CD4-positive, CD25-positive, alpha-beta regulatory T cell (primary cell): ENCODE measurements at places on chromosomes 4 and X. TPM values are rescaled to one million over a fixed set of nuclear protein-coding genes. Genes with fewer than 3 reads are reported as not detected.
A peak's percentile ranks its signal among the peaks of the same experiment; 100 is the strongest.

- no peak for DNase-seq
Observed at GRCh38 chr4:85515701-85516100, 40.8 kb downstream of the ARHGAP24 start.

GRCh38 chr4:127379499-127379898 lies 253.3 kb upstream of the INTU start:
- DNase-seq, result no peak

- DNase-seq, result no peak
Observed at GRCh38 chrX:96538104-96538725, 146.4 kb upstream of the DIAPH2 start.

DNA sequence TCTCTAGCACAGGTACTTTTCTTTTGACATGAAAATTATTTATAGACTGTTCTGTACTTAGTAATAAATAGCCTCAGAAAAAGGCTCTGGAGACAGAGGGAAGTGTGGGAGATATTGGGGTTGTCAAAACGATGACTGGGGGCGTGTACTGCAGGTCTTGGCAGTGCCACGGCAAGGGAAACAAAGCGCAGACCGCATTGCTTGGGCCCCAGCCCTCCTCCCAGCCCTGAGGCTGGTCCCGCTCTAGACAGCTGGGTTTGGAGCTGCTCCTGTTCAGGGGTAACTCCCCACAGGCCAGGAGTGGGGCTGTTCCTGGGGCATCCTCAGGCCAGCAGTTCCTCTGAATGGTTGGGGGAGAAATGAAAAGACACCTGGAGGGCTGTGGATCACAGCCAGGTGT lies 131.7 kb downstream of the RASL11B start:
- no peak for DNase-seq

GRCh38 chr4:158599150-158599549 lies 72.5 kb downstream of the C4orf46 start:
- DNase-seq, result no peak

DNA sequence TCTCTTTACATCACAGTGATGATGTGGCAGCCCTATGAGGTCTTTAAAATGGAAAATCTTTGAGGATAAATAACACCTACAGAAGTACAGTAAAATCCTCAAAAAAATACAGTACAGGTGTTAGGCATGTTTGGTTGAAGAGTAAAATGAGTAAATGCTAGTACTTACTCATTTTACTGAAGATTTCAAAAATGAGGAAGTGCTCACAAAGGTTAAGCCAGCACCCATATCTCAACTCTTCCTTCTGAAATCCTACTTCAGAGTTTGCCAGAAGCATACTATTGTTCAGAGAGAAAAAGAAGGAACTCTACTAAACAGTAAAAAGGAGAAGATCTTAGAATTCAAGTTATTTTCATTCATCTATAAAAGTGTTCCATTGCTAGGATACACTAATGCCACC lies 130.9 kb downstream of the CBR4 start:
- no peak for DNase-seq

Gene SFRP2
- total RNA-seq, result not detected

- no peak for DNase-seq
Observed at GRCh38 chr4:107449611-107450369, 270.2 kb downstream of the PAPSS1 start.

DNA sequence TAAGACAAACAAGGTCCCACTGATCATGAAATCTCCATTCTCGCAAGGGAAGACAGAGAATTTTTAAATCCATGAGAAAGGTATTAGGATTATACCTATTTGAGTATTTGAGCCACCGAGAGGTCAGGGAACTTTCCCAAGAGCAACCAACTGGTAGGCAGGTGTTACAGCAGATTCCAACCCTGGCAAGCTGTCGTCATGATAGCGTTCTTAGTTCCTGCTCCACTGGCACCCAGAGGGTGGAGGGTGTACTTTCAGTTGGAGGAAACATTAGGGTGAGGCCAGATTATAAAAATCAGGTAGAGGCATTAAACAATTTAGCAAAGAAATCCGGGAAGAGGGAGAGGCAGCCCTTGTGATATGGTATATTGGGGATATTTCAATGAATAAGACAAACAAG lies 23.3 kb downstream of the COQ2 start:
- DNase-seq, result no peak

Gene ADH1A
- not detected for total RNA-seq

- peak; percentile 45 for DNase-seq
Observed at GRCh38 chrX:24241822-24242648, 71.8 kb downstream of the SUPT20HL2 start.

Gene CXCL10
- not detected for total RNA-seq

Gene FOXR2
- total RNA-seq, result not detected

- no peak for DNase-seq
Observed at GRCh38 chr4:142036795-142037583, 400.6 kb downstream of the IL15 start.

Gene LSM6
- 16.8 TPM for total RNA-seq

DNA sequence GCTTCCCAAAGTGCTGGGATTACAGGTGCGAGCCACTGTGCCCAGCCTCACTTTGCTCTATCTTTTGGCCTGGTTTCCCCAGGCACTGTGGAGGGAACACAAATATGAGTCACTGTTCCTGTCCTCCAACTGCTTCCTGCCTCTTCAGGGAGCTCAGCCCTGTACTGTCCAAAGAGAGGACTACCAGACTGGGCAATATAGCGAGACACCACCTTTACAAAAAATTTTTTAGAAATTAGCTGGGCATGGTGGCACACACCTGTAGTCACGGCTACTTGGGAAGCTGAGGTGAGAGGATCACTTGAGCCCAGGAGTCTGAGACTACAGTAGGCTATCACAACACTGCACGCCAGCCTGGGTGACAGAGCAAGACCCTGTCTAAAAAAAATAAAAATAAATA lies 16.9 kb upstream of the WAS start:
- no peak for DNase-seq

DNA sequence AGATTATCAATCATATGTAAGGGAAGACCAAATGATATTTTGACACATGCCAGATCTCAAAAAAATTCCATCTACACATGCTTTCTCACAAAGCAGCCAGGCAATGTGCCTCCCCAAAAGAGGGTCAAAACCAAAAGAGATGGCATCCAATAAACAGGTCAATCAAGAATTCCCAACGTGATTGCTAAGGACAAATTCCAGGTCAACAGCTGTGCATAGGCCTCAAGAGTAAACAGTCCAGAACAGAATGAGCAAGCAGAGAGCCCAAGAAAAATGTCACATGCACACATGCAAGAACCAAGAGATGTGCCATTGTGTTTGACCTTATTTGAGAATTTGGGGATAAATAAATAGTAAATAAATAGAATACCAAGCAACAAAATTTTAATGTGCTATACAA lies 136.7 kb downstream of the APBB2 start:
- DNase-seq, result no peak

- DNase-seq, result no peak
Observed at GRCh38 chr4:47073647-47074046, 42.3 kb downstream of the GABRB1 start.

GRCh38 chr4:8537041-8537461 lies 43.1 kb upstream of the GPR78 start:
- DNase-seq, result no peak

DNA sequence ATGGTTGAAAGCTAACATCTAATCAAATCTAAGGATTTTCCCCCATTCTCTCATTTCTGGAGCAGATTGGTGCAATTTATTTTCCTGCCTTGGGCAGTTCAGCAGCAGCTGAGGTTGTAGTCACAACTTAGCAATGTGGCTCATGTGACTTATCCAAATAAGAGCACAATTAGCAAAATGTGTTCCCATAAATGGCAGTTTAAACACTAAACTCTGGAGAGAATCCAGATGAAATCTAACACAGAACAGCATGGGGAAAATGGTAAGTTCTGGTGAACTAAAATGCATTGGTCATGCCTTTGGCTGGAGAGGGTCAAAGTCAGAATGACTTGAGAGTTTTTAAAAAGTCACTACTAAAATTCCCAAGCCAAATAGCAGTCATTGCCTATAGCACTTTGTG lies 422.6 kb upstream of the DIPK2B start:
- no peak for DNase-seq

Gene BEX1
- 0.64 TPM for total RNA-seq

DNA sequence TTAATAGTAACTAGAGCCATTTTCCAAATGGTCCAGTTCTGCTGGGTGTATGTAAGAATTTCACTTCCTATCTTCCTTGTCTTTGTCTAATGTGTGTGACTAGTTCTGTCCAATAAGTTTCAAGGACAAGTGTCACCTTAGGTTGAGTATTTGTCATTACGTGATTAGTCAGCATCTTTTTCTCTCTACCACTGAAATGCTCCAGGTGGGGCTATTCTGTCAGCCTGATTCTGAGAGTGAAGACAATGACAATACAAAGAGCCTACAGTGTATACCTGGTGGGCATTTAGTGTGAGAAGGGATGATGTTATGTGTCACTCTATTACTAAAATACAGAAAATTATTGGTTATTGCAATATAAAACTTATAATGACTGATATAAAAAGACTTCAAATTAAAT lies 876.3 kb downstream of the C4orf33 start:
- no peak for DNase-seq

DNA sequence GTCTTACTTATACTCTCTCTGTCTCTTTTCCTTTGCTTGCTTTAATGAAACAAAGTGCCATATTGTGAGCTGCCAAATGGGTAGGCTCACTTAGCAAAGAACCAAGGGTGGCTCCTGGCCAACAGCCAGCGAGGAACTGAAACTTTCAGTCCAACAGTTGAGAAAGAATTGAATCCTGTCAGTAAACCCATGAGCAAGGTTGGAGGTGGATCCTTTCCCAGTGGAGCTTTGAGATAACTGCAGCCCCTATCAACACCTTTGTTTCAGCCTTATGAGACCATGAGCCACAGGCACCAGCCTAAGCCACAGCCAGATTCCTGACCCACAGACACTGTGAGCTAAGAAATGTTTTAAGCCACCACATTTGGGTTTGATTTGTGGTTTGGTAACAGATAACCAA lies 362.2 kb downstream of the PDGFC start:
- DNase-seq, result no peak

- DNase-seq, result no peak
Observed at GRCh38 chr4:3520796-3521600, 11.2 kb downstream of the LRPAP1 start.

- peak; percentile 98 for DNase-seq
Observed at GRCh38 chrX:318068-318738, 393 bp downstream of the GTPBP6 start.

Gene HSFX3
- not detected for total RNA-seq

Gene CDX4
- total RNA-seq, result not detected

DNA sequence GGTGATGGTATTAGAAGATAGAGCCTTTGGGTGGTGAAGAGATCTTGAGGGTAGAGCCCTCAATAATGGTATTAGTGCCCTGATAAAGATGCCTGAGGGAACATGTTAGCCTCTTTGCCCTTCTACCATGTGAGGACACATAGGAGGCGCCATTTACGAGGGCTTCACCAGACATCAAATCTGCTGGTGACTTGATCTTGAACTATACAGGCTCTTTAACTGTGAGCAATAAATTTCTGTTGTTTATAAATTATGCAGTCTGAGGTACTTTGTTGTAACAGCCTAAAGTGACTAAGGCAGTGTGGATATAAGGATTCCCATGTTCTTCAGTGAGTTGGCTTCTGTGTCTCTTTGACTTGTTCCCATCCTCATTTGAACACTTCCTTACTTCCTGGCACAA lies 11.8 kb downstream of the MOB1B start:
- DNase-seq, result no peak

DNA sequence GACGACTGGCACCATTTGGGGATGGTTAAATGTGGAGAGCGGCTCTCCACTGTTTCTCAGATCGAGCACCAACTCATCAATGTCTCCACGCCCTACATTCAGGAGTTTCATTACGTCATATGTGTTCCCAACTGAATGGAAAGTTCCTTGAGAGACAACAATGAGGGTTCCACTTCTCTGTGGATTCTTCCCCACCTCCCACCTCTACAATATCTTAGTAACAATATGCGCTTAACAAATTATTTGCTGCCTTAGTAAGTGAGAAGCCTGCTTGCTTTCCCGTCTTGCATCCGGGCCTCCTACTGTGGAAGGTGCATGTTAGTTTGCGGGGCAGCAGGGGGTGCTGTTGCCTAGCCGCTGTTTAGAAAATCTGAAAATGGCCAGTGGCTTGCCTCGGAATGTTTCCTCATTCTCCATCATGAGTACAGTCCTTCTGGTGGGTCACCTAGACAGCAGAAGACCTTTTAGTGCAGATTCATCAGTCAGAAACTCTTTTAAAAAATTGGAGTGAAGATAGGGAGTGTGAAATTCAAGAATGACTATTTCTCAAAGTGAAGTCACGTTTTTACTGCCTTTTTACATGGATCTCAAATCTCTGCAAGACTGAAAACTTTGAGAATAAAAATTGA lies 55.7 kb downstream of the PHOX2B start:
- no peak for DNase-seq

- no peak for DNase-seq
Observed at GRCh38 chr4:155853189-155853588, 12.9 kb downstream of the ASIC5 start.

Gene TMPRSS11F
- not detected for total RNA-seq

GRCh38 chr4:154686838-154687237 lies 57.0 kb upstream of the LRAT start:
- DNase-seq, result no peak

DNA sequence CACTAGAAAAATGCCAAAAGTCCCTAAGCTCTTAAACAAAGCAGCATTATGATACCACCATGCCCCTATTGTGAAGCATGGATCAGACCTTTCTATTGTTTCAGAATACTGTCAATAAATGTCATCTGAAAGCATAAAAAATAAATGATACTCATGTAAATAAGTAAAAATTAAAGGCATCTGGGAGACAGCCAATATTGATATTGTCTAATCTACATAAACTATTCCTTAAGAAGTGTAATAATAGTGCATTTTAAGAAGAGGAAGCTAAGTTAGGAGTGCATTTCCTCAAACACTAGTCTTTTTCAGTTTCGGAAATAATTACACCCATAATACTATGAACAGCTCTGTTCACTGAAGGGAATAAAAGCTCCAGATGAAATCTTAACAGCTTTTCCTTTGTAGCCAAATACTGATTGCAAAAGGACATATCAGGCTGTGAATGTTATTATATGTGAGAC lies 181.6 kb downstream of the SPOCK3 start:
- DNase-seq, result no peak

DNA sequence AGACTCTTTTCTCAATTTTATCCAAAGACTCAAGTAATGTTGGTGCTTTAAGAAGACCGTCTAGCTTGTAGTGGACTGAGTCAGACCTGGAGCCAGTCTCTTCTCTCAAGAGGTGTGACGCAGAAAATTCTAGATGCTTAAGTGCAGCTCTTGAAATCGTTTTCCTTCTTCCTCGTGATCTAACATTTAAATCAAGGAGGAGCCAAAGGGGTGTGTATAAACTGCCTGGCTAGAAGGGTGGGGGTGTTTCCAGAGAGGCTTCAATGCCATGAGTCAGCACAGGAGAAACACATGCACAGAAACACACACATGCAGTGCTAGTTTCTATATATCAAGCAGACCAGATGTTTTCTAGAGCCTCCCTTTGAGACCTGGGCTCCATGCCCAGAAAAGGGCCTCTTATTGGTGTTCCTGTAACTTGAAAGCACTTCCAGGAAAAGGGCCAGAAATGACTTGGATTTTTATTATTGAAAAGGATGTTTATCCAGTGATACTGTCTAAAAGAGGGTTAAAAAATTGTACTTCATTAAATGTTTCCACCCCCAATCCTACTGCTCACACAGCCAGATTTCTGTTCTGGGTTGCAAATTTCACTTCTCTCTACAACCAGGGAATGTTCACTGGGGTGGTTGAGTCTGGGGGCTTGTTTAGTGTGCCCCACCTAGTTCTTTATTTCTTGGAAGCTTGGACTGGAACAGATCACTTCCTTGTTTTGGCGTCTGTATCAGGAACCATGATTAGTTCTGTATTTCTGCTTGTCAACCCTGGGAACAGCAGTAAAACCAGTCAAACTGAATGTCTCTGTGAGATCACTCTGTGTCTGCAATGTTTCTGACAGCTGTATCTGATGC lies at the start of gene CLIC2:
Gene CLIC2 (minus strand): TSS at position 129 of the 851 bp plus-strand sequence. CDS start 187 bp downstream, outside the sequence.
- no peak for DNase-seq

- DNase-seq, result no peak
Observed at GRCh38 chr4:153798901-153799693, 10.2 kb upstream of the SFRP2 start.
